A549 (cell line): ENCODE measurements at places on chromosomes 5 and 9.

DNA sequence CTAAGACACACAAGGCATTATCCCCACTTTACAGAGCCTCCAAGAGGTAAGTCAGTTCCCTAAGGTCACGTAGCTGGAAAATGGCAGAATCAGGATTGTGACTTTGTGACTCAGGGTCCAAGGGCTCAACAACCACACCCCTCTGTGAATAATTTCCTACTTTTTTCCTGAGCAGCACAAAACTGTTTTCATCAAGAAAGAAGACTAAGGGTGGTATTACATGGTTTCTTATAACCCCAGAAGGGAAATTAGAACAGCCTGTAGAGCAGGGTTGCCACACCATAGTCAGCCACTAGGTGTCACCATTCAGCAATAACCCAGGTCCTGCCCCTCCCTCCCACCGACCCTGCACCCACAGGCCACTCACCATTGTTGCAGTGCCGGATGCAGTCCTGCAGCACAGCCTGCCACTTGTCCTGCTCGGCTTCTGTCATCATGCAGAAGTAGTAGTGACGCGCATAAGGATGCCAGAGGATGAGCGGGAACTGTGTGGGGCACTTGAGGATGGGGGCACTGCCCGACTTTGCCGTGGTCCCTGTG lies 72.1 kb downstream of the LRSAM1 start:
- peak; percentile 75 for DNase-seq

- no peak for DNase-seq
These were observed 18.3 kb upstream of the CKMT2 start for GRCh38 chr5:81214848-81215247.

GRCh38 chr9:36874261-36874660 lies 159.8 kb downstream of the PAX5 start:
- DNase-seq, result no peak

DNA sequence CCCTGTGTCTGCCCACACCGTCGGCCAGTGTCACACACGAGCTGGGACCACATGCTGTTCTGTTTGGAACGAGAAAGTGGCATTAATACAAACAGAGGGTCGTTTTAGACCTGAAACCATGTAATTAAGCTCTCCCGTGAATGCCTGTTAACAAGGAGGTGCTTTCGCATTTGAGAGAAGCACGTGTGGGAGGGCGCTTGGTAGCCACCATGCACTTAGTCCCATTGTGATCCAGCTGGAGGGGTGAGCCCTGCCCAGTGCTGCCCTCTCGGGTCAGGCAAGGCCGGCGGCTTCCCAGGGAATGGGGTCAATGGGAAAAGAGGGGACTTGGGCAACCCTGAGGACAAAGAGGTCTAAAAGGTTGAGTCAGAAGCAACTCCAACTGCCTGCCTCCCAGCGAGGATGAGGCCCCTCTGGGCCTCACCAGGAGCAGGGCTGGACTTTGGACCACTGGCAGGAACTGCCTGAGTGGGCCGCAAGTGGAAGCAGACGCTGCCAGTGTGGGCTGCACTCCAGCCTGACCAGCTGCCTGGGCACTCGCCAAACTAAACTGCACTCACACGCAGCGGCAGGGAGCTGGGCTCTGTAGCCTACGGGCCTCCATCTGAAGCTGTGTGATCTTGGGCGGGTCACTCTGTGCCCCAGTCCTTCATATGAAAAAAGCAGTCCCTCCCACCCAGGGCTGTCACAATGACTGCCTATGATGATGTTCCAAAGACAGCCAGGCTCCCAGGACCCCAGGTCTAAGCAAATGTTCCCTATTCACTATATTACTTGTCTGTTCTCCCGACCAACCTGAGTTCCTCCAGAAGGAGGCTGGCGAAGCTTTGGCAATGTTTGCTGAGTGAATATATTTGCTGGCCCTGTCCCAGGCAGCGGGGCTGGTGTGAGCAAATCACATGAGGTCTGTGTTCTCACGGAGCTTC lies 195.7 kb downstream of the CDK5RAP2 start:
- DNase-seq, result no peak
